RPMI7951 (cell line): ENCODE measurements at places on chromosomes 12 and 14.

DNA sequence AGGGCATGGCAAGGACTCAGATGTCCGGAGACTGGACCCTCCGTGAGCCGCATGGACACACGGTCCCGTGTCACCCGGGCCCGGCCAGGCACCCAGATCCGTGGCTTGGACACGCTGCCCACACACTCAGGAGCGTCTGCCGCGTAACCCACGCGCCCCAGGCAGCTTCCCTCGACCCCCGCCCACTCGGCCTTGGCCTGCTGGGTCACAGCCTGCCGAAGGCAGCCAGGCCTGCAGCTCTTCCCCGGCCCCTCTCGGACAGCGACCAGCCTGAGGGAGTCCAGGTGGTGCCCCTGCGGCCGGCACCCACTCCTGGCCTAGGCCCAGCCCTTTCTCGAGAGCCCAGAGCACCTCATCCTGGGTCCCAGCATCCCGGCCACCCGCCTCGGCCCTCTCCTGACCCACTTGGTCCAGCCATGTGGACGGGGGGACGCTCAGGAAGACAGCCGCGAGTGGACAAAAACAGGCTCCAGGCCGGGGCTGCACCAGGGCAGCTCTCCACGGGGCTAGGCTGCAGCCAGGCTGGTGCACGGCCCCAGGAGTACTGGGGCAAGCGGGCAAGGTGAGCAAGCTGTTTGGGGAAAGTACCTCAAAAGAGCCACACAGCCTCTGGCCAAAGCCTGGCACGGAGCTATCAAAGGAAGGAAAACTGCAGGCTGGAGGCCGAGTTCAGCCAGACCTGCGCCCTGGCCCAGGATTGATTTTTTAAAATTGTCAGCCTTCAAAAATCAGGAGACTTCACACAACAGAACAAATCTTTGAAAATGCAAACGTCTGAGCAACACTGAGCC is 6.5 kb downstream of the AKT1 start:
- no peak for DNase-seq

DNA sequence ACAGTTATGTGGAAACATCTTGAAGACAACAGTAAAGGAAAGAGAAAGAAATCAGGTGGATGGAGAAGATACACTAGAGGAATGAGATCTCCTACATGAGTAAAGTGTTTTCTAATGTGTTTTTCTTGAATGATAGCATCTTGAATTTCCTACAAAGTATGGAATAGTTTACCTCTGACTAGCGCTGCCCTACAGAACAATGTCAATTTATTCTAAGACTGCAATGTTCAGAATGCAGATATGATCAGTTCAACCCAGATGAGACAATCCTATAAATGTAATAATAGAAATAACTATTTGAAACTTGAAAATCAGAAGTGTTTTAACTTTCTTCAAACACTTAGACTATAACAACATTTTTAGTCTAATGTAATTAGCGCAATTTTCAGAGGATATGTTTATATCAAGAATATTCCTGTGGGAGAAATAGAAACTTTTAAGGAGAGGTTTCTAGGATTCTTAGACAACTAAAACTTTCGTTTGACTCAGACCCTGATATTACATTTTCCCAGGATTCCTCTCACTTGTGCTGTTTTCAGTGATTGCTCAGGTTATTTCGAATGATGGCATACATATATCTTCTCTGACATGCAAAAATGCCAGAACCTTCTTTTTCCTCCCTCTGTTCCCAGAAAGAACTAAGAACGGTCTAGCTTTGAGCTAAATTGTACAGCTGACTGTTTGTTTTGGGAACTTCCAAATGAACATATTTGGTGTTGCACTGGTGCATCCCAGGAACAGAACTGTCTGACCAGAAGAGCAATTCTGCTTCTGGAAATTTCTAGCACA is 1017.4 kb downstream of the DIO2 start:
- no peak for DNase-seq

- DNase-seq: no peak
These were observed 146.7 kb downstream of the ACSS3 start for GRCh38 chr12:81224626-81225025.

DNA sequence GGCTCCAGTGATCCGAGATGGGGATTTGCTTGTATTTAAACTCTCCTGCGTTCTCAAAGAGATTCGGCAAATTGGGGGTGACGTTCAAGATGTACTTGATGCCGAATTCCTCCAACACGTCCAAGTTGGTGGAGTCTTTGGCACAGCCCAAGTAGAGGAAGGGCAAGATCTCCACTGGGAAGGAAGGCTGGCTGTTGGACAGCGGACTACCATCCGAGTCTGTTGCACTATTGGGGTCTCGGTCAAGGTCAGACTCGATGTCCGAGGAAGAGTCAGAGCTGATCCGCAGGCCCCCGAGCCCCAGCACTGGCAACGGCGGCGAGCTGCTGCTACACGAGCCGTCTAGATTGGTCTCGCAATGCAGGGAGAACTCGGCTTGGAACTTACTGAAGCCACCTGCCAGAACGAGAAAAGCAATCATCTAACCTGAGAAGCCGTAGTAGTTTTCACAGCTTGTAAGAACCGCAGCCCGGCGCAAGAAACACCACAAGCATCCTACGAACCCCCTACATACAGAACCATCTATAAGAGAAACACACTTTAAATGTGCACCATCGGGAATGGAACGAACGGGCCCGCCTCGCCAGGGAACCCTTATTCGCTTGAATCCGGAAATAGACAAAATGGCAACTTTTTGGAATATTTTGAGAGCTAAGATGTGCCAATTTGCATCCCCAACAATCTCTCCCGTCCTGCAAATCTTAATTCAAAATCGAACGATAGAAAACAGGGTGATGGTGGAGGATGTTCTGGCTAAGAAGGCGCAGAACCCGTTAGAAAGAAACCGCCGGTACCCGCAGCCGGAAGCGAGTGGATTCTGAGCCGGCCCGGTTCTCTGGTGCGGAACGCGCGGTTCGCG is 1.4 kb downstream of the DUSP6 start:
- DNase-seq: peak; percentile 21

GRCh38 chr14:23055621-23056144 is 1.6 kb downstream of the CDH24 start:
- DNase-seq: peak; percentile 45

- no peak for DNase-seq
These were observed 10.6 kb downstream of the METAP2 start for GRCh38 chr12:95484524-95484923.

GRCh38 chr12:109269428-109269827 is 39.7 kb downstream of the FOXN4 start:
- no peak for DNase-seq

DNA sequence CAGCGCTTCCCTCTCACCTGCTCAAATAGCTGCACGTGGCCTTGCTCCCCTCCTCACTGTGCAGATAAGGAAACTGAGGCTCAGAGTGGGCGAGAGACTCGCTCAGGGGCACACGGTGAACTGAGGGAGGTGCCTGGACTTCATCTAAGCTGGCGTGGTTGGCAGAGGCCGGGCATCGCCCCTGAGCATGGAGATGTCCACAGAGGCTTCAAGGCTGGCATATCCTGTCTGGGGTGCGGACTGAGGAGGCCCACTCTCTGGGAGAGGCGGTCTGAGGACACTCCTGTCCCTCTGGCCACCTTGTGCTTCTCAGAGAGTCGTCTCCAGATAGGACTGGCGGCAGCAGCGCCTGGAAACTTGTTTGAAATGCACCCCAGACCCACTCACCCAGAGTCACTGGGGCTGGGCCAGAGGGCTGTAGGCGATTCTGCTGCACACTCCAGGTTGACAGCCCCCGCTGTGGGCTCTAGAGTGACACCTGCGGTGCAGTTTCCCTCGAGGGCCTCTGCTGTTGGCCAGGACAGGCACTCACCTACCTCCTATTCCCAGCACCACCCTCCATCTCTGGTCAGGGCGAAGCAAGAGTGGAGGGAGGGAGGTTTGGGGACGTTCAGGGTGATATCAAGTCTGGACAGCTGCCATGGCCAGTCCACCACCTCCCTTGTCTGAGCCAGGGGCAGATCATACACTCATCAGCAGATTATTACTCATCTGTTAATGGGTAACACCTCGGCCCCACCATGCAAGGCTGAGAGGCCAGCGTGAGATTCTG is 11.2 kb upstream of the LBHD2 start:
- DNase-seq: no peak

- no peak for DNase-seq
These were observed 145.8 kb downstream of the CACNA1C start for GRCh38 chr12:2198542-2198941.

DNA sequence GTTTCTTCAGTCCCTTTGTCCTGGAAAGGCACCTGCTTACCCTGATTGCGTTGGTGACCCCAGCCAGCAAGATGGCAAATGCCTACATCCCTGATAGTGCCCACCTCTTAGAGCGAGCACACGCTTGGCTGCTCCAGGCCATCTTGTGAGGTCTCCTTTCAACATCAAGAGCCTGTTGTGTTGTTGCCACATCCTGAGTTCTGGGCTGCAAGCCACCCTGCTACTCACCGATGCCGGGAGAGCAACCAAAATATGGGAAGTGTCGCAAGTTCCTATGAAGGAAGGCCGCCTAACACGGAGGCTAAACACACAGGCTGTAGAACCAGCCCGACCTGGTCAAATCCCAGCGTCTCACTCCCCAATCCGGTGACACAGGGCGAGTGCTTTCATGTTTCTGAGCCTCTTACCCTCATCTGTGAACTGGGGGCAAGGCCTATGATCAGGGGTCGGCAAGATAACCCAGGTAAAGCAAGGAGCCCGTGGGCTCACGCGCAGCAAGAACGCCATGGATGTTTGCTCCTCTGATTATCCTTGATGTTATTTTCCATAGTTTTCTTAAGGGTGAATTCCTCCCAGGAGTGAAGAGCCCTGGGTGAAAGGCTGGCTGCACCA is 98.4 kb downstream of the LGMN start:
- peak; percentile 82 for DNase-seq

DNA sequence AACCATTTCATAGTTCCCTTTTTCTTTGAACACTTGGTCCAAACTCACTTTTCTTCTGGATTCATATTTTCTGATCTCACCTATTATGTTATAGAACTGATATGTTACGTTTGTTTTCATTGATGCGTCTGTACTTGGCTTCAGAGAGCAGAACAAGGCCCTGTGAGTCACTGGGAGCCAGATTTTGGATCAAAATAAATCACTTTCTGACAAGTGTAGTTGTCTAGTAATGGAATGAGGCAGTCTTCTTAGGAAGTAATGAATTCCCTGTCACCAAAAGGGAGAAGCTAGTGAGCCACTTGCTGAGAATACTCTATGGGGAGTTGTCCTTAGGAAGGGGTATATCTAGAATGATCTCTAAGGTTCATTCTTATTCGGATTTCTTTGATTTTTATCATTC is 10.2 kb downstream of the BICD1 start:
- DNase-seq: peak; percentile 64

DNA sequence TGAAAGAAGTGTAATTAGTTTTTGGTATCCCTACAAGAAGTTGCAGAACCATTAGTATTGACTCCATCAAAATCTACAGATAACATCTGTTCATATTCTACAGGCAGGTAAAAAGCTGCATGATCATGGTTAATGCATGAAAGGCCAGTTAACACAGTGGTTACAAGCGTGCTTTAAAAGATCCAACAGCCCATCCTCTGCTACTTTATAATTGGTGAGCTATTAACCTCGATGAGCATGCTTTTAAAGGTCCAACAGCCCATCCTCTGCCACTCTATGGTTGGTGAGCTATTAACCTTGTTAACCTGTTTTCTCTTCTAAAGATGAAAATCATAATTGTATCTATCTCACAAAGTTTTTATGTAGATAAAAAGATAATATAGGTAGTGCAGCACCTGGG is 289.3 kb downstream of the DUSP6 start:
- DNase-seq: no peak

DNA sequence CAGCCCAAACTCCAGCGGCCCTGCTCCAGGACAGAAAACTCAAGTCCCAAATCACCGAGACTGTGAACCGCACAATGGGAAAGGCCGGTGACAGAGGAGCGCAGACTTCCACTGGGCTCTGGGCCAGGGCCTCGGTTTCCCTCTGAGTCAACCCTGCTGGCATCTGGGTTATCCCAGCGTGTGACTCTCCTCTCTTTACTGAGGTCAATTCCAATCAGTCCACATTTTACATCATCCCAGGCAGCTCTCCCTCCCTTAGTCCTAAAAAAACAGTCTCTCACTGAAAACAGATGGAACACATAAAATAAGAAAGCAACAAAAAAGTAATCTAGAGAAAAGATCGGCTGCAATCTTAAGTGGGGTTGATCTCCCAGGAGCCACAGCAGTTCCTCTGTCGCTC is 36.9 kb downstream of the ITPK1 start:
- no peak for DNase-seq

- no peak for DNase-seq
These were observed 42.7 kb upstream of the CRACR2A start for GRCh38 chr12:3795492-3796133.

DNA sequence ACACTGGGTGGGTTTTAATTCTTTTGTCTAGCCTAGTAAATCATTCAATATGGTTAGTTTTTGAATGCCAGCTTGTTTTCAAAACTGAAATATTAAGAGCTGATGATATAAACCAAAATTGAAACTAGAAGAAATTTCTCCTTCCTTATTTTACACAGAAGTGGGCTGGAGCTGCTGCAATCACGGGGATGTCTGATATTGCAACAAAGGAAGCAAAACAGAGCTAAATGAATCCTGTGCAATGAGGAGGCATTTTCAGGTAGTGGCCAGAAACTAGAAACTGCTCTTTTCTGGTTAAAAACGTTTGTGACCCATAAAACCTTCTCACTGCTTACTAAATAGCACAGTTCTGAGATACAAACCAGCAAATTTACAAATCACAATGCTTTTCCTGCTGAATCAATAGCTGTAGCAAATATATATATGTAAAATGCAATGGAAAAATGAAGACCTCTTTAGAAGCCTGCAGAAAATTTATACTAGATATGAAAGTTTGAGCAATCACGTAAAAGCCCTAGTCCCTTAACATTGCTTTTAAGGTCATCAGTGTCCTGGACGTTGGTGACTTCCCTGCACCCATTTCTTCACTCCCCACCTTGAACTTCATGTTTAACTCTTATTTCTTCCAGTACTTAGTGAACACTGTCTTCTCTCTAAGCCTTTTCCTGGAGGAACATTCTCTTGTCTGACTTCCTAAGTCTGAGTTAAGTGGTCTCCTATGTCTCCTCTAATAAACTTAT is 15.9 kb upstream of the LRRK2 start:
- DNase-seq: no peak

DNA sequence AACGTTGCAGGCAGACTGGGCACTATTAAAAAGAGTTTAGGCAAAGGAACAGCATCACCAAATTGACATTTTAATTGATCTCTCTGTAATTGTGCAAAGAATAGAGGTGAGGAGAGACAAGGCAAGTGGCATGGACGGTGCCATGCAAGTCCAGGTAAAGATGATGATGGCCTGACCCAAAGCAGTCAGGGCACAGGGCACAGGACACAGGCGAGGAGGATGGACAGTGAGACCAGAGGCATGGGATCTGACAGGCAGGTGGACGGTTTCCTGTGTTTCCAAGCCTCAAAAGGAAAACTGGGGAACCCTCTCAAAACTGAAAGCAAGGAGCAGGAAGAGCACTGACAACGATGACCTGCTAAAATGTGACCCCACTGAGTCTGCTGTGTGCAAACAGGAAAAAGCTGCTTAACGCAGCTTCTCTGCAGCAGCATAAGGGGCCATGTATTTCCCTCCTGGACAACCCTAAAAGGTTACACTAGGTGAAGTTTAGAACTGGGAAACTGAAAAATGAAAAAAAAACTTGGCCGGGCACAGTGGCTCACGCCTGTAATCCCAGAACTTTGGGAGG is 50.9 kb downstream of the CLIP1 start:
- DNase-seq: no peak
